Psoas muscle (tissue), 8 donors: ENCODE measurements at places on chromosomes 5 and 9. TPM values are rescaled to one million over a fixed set of nuclear protein-coding genes. Genes with fewer than 3 reads are reported as not detected.
A peak's percentile ranks its signal among the peaks of the same experiment; 100 is the strongest.

Gene LRRC19
- not detected for total RNA-seq

Gene SPARC
- total RNA-seq, result 175 TPM

GRCh38 chr9:98867429-98868168 is 60.1 kb downstream of the GALNT12 start:
- peak; percentile 87 for DNase-seq

Gene OLFML2A
- 11.6 TPM for total RNA-seq

- DNase-seq, result no peak
These were observed 55.8 kb downstream of the SLC22A5 start for GRCh38 chr5:132425009-132425937.

Gene PTGR1
- total RNA-seq, result 8.6 TPM

- DNase-seq, result no peak
These were observed 515 bp downstream of the LCP2 start for GRCh38 chr5:170296935-170297588.

Gene WWC1
- total RNA-seq, result not detected

Gene NRARP
- total RNA-seq, result 5.7 TPM

Gene OCLN
- 0.17 TPM for total RNA-seq

GRCh38 chr5:172266071-172266675 is 17.4 kb downstream of the UBTD2 start:
- DNase-seq, result no peak

Gene IFNA6
- total RNA-seq, result not detected

Gene MVB12B
- total RNA-seq, result 25.6 TPM

GRCh38 chr5:111129938-111130337 is 37.8 kb downstream of the WDR36 start:
- DNase-seq, result no peak

Gene WDR31
- 3.1 TPM for total RNA-seq

DNA sequence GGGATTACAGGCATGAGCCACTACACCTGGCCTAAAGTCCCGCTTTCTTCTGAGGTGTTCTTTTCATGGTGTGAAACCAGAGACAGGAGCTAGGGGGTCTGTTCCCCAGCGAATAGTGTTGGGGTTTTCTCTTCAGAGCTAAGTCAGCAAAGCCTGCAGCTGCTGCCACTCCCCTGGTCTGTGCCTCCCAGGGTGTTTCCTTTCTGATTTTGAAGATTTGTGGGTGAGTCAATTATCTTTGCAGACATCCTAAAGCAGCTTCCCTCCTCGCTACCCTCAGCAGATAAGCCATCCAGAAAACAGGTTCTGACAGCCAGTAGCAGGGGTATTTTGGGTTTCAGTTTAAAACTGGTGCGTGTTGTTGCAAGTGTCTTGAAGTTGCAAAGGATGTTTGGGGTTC is 72.0 kb upstream of the IQGAP2 start:
- no peak for DNase-seq

DNA sequence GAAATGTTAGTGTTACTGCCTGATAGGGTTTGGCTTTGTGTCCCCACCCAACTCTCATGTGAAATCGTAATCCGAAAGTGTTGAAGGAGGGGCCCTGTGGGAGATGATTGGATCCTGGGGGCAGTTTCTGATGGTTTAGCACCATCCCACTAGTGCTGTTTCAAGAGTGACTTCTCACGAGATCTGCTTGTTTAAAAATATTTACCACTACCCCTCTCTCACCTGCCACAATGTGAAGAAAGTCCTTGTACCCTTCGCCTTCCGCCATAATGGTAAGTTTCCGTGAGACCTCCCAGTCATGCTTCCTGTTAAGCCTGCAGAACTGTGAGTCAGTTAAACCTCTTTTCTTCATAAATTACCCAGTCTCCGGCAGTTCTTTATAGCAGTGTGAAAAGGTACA is 2.6 kb upstream of the RFX3 start:
- no peak for DNase-seq

DNA sequence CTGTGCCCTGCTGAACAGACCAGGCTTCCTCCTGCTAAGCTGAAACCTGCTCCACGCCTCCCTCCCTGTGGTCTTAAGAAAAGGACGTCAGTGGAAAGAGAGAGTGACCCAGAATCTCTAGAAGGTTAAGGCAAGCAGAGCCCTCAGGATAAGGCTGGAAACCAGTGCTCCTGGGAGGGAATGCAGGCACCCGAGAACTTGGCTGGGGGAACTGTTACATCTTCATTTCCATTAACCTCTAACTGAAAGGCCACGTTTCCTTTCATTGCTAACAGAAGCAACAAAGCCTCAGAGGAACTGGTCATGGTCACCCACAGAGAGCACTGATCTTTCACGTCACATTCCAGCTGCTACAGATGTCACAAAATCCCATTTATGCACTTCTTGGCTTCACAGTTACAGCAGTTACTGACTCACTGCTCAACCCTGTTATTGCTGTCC is 26.1 kb upstream of the AKNA start:
- no peak for DNase-seq

DNA sequence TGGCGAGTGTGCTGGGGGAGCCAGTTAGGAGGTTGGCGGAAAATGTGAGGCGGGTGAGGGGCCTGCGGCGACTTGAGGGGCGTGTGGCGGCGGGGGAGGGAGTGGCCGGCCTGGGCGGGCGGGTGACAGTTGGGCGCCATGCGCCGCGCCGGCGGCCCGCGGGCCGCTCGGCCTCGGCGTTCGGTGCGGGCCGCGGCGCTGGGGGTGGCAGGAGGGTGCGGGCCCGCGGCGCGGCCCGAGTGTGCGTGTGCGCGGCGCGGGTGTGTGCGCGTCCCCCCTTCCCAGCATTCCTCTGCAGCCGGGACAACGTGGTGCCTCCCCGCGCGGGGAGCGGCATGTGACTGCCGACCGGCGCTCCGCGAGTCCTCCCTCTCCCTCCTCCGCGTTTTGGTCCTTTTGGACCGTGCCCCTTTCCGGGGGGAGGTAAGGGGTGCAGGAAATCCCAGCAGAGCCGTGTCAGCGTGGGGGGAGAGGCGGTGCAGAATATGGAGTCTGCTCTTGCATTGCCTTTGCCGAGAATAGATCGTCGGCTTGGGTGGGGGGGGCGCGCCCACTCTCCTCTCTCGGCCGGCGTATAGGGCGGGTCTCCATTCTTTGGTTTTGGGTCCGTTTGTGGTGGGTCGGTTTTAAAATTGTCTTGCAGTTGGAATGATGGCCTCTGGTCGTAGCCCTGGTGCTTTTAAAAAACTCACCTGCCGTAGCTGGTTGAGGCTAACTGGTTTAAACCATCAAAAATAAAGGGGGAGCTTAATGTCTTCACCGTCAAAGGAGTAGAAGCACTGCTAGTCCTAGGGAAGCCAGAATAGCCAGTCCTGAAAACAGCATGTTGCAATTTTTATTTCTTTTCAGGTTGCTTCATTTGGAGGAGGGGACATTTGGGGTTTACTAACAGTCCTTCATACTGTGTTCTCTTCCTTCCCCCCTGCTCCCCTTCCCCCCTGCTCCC is 2.0 kb downstream of the LARP1 start:
- DNase-seq, result peak; percentile 79

DNA sequence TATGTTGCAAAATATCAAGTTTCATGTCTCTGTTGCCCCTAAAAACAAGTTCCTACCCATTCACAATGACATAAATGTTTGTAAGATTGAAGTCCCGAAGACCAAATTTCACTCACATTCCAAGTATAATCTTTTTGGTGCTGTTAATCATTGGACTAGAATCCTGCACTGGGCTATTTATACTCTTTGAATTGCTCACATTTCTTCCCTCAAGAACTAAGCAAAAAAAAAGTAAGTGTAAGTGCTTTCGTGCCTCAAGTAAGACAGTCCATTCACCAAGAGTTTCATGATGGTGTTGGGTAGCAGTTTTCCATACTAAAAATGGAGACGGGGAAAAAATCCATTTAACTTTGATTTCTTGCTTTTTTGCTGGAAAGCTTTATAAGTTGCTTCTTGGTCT is 242.3 kb downstream of the EBF1 start:
- no peak for DNase-seq
